LNCaP clone FGC (cell line): ENCODE measurements at places on chromosomes 4 and X.

- DNase-seq, result peak; percentile 36
Observed at GRCh38 chrX:13190051-13190450, 129.8 kb downstream of the ATXN3L start.

GRCh38 chr4:154164931-154165839, 326.4 kb downstream of the DCHS2 start:
- no peak for DNase-seq

DNA sequence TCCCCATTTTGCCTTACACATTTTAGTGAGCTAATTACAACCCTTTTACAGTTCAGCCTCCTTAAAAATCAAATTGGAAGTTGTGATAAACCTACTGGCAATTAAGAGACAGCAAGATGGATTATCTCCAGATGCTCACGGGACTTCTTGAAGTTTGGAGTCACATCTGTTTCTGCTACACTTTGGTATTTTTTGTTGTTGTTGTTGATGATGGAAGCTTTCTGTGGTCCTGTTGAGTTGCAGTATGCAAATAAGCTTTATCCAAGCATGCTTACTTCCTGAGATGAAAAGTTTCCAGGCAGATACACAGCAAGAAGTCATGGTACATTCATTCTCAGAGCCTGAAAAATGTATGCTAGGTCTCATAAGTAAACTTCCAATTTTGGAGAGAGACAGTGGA, 670.0 kb upstream of the AMOT start:
- no peak for DNase-seq

GRCh38 chrX:46634577-46634976, 61.0 kb downstream of the CHST7 start:
- DNase-seq, result no peak

DNA sequence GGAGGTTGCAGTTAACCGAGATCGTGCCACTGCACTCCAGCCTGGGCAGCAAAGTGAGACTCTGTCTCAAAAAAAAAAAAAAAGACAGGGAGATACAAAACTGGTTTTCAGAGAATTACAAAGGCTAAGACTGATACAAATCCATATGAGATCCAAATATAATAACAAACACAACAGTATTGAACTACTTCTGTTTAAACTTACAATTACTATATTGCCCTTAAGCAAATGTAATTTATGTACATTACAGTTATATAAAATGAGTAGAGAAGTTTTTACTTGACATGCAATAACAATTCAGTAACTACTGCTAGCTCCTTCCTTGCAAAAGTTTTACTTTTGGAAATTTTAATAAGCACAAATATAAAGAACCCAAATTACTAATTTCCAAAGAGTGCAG, 52.6 kb upstream of the PABPC1L2A start:
- DNase-seq, result no peak

DNA sequence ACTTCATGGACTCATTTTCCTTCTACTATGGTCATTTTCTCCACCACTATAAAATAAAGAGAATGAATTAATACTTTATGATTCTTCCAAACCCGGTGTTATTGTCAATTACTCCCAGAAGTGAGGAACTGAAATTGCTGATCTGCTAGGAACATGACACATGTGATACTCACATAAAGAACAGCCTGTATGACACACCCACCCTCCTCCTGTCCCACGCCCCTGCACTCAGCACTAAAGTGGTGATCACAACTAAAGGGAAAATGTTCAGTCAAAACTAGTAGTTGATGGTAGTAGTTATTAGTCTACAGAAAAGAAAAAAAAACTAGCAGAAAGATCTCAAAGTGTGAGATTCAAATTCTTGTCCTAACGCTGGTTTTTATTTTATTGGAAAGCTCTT, 1508.3 kb downstream of the RAPGEF2 start:
- DNase-seq, result no peak

- no peak for DNase-seq
Observed at GRCh38 chrX:130704053-130705038, 198.7 kb downstream of the ENOX2 start.

DNA sequence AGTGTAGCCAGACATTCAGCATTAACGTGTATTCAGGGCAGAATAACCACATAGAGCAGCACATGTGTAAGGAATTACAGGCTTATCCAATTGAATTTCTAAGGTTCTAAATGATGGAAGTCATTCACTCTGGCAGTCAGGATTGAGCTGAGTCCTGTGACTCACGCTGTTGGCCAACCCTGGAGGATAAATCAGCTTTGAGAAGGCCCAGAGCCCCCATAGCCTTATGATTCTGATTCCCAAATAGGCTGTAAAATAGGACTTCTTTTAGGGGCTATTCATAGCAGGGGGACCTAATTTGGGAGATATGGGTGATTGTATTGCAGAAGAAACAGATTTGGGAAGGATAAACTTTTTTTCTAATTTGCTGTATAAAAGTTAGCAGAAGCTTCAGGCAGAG, 8.1 kb upstream of the HPF1 start:
- no peak for DNase-seq
